Sciatic nerve (tissue), 2 donors: ENCODE measurements at places on chromosomes 2 and 18. TPM values are rescaled to one million over a fixed set of nuclear protein-coding genes. Genes with fewer than 3 reads are reported as not detected.

DNA sequence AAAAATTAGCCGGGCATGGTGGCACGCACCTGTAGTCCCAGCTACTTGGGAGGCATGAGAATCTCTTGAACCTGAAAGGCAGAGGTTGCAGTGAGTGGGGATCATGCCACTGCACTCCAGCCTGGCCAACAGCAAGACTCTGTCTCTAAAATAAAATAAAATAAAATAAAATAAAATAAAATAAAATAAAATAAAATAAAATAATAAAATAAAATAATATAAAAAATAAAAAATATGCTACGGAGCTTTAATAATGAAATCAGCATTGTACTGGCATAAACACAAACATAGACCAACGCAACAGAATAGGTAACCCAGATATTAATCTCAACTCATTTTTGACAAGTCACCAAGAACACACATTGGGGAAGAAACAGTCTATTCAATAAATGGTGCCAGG is 973.4 kb upstream of the SOX11 start:
- no peak for DNase-seq

DNA sequence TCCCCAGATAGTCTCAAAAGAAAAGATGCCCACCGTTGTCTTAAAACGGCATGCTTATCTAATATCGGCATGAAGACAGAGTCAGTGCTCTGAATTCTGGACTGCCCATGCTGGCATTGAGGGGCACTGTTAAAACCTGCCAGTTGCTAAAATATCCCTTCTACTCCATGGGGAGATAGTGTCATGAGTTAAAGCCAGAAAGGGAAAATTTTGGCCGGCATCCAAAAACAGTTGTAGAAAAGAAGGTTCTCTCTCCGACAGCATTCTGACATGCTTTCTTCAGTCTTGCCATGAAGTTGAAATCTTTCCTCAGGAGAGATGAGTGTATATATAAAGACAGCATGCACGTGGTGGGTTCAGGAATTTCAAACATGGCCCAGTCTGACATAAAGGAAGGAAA is 401.3 kb upstream of the PIK3C3 start:
- no peak for DNase-seq

GRCh38 chr2:156585457-156585856 is 149.3 kb downstream of the GPD2 start:
- no peak for DNase-seq

DSC3 gene
- 2.9 TPM for total RNA-seq

DNA sequence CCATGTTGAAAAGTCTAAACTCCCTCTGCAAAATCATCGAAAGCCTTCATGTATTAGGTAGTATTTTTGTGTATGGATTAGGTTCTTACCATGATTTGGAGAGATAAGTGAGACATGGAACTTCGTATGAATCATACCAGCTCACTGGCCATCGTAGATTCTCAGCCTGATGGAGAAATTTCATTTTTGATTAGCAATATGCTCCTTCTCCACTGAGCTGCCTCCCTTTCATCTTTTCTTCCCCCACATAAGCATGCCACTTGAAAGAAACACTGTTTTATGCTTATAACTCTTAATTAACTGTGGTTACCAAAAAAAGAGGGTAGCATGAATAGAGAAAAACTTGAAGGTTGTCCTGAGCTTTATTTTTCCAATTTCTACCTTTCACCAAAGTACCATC is 111.9 kb downstream of the NCK2 start:
- DNase-seq = no peak

SIX3 gene
- total RNA-seq = not detected

DNA sequence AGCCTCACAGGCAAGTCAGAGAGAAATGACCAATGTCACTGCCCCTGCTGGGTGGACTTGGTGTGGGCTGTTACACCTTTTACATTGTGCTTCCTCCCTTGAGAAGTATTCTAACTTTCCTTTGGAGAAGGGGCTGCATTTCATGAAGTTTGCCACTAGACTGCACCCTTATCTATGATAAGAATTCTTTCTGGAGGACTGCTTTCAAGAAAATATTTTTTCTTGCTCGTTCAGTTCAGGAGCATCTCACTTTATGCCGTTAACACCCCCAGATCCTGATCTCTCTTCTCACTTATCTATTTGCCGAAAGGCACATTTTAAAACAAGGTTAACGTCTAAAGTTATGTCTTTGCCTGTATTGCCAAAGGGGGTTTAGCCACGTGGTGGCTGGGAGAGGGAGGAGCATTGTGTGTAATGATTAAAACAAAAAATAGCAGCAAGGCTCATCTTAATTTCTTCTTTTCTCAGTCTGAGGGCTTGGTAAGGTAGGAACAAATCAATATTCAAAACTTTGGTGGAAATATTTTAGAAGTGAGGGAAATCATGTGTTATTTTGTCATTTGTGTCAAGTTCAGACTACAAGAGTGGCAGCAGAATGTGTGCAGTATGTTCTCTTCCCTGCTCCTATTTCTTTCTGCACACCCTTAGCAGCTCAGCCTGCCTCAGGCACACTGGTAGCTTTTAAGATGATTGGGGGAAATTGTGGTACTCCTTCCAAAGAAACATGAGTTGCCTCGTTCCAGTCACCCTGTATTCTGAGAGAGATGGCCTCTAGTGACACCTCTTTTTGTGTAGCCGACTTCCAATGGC is 1.6 kb upstream of the IGFBP5 start:
- no peak for DNase-seq

DNA sequence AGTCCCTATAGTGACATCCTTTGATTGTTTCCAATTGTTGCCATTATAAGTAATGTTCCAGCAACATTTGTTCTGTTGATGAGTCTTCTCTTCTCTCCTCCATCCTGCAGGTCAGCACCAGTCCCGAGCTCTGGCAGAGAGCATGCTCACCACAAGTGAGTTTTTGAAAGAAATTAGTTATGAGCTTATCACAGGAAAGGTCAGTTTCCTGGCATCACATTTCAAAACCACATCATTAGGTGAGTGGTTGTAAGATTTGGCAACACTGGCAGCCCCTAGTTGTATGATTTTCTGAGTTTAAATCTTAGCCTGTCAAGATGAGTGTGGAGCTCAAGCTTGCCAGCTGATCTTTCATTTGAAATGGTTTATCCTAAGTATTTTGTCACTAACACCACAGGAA is 149.6 kb downstream of the ESCO1 start:
- DNase-seq = no peak

SP5 gene
- 2.4 TPM for total RNA-seq

- no peak for DNase-seq
Observed at GRCh38 chr2:16332681-16333557, 332.7 kb downstream of the CYRIA start.
